ENCODE measurements at places on chromosomes 3 and 15.

GRCh38 chr15:37361621-37362020, 261.3 kb upstream of the MEIS2 start:
- no peak for DNase-seq

DNA sequence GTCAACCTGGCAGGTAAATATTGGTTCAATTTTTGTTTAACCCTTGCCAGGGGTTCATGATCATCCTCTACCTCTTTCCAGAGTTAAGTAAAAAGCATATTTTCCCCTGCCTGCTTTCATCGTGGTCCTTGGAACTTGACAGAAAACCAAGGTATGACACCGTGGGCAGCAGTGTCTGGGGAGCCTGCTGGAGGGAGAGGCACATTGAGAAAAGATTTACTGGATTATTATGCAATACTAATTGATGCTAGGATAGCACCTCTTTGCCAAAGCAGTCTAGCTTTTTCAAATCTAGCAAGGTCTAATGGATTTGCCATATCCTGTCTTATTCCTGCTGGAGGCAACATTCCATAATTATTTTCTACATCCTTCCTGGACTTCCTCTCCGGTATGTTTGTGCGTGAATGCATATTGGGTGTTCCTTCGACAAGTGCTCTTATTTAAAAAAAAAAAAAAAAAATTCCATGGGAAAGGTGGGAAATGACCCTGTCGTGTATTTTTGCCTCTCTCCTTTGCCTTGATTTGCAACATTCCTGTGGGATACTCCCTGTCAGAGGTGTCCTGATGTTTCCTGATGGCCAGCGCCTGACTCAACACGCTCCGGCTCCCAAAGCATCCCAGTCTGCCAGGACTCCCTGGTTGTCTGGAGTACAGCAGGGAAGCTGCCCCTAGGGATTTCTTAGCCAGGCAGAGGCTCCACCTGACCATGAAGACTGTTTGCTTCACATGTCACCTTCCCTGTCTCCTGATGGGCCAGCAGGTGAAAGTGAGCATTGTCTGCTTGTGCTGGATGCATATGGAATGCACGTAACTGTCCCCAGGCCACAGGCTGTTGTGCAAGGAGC, 6.3 kb downstream of the BHLHE40 start:
- DNase-seq: no peak

GRCh38 chr3:93906245-93906644, 67.5 kb downstream of the PROS1 start:
- DNase-seq: no peak

DNA sequence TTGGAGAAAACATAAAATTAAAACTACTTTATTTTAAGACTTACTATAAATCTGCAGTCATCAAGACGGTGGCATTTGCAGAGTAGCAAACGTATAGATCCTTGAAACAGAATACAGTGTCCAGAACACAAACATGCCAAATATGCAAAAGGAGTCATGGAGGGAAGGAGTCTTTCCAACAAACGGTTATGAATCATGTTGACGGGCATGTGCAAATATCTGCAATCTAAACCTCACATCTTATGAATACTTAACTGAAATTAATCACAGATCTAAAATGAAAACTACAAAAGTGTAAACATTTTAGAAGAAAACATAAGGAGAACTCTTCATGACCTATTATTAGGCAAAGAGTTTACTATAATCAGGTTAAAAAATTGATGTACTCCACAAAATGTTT, 69.4 kb downstream of the TFRC start:
- DNase-seq: no peak
